ENCODE measurements at places on chromosomes 2 and 18.

- no peak for DNase-seq
Observed at GRCh38 chr2:153495725-153496124, 17.2 kb upstream of the RPRM start.

GRCh38 chr18:36534154-36534688 lies 236.7 kb downstream of the FHOD3 start:
- no peak for DNase-seq

DNA sequence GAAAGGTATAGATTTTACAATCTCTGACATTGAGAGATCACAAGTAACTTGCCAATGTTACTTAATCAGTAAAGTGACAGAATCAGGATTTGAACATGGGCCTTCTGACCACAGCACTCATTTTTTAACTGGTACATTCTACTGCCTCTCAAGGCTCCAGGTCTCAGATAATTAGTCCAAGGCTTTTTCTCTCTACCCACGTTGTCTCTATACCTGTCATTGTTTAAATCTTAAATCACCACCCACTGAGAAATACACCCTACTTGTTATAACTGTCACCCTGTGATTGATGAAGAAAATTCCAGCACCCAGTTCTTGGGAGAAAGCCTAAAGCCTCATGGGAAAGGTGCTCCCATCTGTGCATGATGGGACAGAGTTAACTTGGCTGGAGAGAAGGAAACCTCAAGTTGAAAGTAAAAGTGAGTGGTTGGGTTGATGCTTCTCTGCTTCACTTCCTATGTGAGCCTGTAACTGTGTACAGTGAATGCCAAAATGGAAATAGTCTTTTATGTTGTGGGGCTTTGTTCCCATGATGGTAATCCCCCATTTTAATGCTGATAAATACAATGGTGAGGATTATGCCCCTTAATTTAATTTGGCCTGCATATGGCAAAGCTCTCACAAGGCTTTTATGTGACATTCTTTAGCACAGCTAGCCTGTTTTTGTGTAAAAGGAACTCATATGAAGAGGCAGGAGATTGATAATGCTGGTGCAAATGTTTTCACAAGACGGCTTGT lies 190.1 kb upstream of the SP5 start:
- DNase-seq, result no peak

DNA sequence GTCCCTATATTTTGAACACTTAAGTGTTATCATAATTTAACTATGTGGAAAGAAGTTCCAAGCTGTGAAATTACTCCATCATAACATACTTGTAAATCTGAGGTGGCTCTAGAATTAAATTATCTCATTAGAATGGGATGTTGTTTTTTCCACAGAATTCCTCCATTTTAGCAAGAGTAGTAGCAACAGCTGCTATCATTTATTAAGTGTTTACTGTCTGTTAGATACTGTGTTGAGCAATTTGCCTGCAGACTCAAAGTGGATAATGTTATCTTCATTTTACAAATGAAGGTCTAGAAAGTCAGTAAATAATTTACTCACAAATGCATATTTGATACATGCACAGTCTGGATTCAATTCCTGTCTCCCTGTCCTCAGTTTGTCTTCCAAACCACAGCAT lies 504.8 kb upstream of the NRP2 start:
- DNase-seq, result no peak

GRCh38 chr2:187445051-187445450 lies 3.0 kb downstream of the CALCRL start:
- DNase-seq, result no peak

DNA sequence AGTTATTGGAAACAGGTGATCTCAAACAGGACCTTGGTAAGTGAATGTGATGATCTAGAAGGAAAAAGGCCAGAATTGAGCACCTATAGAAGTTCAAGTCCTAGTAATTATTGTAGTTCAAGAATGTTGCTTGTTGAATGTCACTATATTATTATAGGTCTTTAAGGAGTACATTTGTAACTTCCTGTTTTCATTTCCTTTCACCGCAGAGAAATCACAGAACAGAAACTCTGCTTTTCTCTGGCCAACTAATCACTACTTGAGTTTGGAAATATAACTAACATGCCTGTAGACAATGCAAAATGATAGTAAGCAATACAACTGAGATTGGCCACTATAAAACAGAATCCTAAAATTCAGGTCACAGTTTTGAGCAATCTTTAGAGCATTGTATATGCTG lies 61.8 kb upstream of the EFEMP1 start:
- DNase-seq, result no peak

- no peak for DNase-seq
Observed at GRCh38 chr2:126656431-126657147, 631 bp downstream of the GYPC start.

GRCh38 chr2:190840569-190841172 lies 40.0 kb upstream of the GLS start:
- DNase-seq, result no peak

GRCh38 chr2:172091761-172092566 lies 6.7 kb downstream of the DLX1 start:
- no peak for DNase-seq
